ENCODE measurements at places on chromosomes 1 and 21.

DNA sequence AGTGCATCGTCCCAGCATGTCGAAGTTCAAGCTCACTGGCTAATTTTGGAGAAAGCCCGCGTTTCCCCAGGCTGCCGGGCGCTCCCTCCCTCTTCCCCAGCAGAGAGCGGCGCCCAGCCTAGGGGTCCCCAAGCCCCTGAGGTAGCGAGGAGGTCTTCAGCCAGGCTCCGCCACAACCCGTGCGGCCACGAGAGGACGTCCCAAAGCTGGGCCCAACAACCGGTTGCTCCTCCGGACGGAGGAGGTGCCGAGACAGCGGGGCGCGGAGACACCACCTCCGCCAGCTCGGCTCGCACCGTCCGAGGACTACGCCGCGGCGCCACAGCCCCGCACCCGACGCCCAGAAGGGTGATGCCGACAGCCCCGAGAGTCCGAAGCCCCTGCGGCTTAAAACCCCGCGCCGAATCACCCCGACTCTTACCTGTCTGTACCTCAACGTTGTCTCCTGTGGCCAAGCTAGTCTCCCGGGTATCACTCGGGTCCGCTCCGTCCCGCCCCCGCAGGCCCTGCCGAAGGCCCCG lies at the start of gene DENND2C:
Gene DENND2C, minus strand, starts transcription at position 488 of the 521 bp plus-strand sequence. CDS start 44,065 bp downstream, outside the sequence.
- DNase-seq, result no peak

- no peak for DNase-seq
These were observed 164.3 kb downstream of the MIS18A start for GRCh38 chr21:32114419-32115035.

DNA sequence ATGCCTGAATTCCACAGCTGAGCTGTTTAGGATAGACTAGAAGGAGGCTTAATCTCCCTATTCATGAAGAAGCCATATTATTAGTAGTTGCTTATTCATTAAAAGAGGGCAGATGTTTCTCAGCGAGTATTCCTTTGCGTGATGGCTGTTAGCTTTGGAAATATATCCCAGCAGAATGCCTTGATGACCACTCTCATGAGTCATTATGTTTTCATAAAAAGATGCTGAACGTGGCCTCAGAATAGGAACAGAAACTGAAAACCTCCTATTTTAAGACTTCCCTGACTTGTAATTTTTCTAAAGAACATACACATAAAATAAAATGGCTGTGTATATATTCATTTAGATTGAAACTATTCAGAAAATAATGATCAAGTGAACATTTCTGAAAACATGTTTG lies 9.6 kb upstream of the PLA2G4A start:
- DNase-seq, result no peak

GRCh38 chr1:112317140-112317539 lies 78.9 kb upstream of the CTTNBP2NL start:
- DNase-seq, result no peak

DNA sequence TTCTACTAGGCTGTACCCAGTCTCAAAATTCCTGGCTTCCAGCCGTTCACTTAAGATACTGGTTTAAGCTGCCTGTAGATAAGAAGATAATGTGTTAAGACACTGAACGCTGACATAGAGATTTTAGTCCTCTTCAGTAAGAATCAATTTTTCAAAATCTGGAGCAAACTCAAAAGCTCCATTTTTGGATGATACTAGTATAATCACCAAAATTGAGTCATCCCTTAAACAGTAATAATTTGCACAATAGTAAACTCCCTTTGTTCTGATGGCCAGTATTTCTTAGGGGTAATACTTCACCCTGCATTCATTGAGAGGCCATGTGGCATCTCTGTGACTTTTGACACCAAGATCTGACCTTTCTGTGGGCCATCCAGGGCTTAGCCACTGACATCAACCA lies 299.8 kb upstream of the USP25 start:
- no peak for DNase-seq

GRCh38 chr1:21664806-21665588 lies 4.2 kb downstream of the RAP1GAP start:
- DNase-seq, result no peak

- DNase-seq, result no peak
These were observed 131.2 kb downstream of the AKT3 start for GRCh38 chr1:243718893-243719292.

- no peak for DNase-seq
These were observed 98.5 kb upstream of the MPC2 start for GRCh38 chr1:168035345-168035744.

DNA sequence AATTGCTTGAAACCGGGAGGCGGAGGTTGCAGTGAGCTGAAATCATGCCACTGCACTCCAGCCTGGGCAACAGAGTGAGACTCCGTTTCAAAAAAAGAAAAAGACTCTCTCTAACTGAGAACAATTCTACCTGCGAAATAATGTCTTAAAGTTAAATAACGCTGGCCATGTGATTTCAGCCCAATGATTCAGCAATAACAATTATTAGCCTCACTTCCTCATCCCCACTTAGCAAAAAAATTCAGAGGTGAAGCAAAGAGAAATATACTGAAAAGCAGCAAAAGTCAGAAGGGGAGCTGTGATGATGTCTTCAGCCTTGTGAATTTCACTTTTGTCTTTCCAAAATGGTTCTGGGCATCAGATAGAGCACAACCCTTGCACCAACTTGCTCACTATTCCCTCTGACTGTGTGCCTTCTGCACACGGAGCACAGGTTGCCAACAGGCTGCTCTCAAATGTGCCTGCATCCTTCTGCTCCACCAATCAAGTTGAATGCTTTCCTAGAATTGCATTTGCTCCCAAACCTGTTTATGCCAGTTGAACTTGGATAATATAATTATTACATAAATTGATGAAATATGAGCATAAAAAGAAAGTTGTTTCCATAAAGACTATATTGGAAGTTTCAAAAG lies 79.8 kb upstream of the IPO9 start:
- DNase-seq, result no peak

GRCh38 chr1:76066394-76066793 lies 8.2 kb upstream of the ST6GALNAC3 start:
- DNase-seq, result no peak

DNA sequence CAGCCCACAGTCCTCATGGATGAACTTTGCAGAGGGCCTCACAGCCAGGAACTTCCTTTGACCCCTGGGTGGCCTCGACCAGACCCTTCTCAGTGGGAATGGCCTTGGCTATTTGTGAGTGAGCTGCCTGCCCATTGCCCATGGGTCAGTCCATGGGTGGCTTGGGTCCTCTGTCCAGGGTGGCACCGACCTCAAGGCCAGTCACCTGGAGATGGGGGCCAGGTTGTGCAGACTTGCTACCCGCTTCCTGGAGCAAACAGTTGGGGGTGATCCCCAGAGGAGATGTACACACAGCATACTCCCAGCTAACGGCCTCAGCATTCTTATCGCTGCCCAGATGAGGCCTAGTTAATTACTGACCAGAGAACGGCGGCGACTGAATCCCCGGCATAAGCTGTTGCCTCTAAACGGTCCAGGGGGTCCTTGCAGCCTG lies 23.1 kb upstream of the IFNLR1 start:
- DNase-seq, result no peak

DNA sequence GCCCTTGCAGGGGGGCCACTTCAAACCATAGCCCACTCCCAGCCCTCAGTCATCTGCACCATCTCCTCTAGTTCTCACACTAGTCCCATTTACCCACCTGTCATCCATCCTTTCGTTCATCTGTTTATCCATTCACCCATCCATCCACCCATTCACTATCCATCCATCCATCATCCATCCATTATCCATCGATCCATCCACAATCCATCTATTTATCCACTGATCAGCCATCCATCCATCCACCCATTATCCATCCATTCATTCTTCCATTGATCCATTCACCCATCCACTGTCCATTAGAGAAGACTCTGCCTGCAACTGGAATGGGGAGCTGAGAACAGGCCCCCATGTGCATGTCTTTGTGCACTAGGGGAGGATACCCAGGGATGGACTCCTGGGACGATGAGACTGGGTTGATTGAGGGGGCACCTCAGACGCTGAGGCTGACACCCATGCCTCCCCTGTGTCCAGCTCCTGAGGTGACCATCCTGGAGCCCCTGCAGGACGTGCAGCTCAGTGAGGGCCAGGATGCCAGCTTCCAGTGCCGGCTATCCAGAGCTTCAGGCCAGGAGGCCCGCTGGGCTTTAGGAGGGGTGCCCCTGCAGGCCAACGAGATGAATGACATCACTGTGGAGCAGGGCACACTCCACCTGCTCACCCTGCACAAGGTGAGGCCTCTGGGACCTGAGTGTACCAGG lies 97.9 kb downstream of the TRIM11 start:
- no peak for DNase-seq
